ENCODE measurements at places on chromosomes 12 and 14.

- no peak for DNase-seq
Measured at GRCh38 chr14:56120091-56120691, 2.0 kb downstream of the PELI2 start.

DNA sequence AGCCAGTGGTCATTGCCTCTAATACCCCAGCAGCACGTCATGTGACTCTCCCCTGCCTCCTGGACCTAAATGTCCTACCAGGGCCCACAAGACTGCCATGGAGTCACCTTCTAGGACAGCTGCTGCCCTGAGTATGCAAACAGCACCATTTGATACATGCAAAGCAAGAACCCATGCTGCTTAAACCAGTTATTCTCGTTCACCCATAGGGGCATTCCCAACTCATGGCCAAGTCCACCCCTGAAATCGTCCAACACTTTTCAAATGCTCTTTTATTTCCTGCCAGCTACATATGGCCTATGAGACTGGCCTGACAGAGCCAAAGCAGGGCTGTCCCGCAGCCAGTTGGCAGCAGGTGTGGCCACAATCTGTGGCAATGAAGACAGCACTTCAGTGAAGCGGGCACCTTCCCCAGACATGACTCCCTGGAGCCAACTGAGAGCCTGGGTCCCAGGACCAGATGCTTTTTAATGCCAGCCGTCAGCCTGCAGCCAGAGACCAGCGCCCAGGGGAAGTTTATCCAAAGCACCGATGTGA lies 99.9 kb downstream of the BCAT1 start:
- no peak for DNase-seq

DNA sequence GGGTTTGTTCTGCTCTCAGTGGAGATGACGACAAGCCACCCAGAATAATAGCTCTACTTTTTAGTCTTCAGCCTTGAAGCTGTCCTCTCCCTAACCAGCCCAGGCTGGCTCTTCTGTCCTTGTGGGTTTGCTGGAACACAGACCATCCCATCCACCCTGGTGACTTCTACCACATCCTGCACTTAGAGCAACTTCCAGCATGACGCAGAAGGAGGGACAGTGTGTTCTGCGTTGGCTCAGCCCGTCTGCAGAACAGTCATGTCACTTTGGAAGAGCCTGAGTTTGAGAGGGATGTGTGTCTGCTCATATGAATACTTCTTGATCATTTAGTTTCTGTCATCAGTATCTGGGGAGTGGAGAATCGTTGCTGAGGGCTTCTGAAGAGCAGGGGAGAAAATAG lies 198.0 kb downstream of the CACNA1C start:
- DNase-seq = no peak

DNA sequence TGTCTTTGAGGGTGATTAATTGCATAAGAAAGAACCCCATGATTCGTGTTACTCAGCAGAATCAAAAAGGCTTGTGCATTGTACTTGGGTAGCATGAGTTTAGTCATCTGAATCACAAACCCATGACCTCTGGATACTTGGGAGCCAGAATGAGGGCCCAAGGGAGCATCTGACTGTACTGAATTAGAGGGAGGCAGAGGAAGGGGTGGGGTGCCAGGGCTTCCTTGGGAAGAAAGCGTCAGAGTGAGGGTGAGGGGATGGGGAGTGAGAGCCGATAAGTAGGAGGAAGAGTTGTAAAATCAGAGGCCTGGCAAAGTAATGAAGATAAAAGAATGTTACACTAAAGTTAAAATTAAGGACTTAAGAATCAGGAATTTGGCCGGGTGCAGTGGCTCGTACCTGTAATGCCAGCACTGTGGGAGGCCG lies 29.8 kb downstream of the GPRC5D start:
- DNase-seq = no peak

- no peak for DNase-seq
Measured at GRCh38 chr12:20039562-20039961, 328.8 kb upstream of the PDE3A start.

GRCh38 chr14:91409928-91410718 lies 7.5 kb downstream of the CCDC88C start:
- DNase-seq = no peak

GRCh38 chr12:132396657-132397056 lies 67.3 kb upstream of the GALNT9 start:
- DNase-seq = no peak

GRCh38 chr14:80565001-80565400 lies 353.7 kb upstream of the DIO2 start:
- DNase-seq = no peak

DNA sequence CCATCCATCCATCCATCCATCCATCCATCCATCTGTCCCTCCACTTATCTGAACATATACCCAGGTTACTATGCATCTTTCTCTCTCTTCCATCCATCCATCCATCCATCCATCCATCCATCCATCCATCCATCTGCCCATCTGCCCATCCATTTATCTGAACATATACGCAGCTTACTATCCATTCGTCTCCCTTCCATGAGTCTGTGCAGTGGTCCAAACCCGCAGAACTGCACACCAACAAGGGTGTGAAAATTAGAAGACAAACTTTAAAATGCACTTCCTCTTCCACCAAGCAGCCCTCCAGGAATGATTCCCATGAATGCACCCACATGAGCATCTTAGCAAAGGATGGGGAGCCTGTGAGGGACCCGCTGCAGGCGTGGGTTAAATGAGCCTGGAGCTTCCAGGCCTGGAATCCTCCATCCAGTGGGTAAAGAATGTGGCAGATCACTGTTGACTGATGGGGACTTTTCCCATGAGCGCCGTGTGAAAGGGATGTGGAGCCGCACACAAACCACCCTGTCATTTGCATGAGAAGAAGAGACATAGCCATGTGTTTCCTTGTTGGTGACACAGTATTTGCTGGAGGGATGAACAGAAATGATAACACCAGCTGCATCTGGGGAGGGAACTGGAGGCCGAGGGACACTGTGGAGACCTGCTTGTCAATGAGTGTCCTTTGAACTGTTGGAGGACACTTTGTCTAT lies 376.6 kb downstream of the ADGRD1 start:
- no peak for DNase-seq

DNA sequence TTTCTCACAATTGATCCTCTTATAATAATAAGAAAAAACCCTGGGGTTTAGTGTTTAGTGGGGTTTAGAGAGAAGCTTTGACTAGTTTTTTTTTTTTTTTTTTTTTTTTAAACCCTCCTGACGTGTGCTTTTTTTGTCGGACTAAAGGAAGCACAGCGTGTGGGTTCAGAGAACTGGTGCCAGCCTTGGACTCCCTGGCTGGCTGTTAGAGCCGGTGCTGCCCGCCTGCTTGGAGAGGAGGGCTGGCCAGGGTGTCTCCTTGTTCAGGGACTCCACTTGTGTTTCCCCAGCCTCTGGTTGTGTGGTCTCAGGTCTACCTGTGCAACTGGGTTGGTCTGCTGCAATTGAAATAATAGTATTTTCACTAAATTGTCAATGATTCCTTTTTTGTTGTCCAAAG lies 54.1 kb upstream of the ASPG start:
- no peak for DNase-seq

GRCh38 chr12:109982210-109982609 lies 14.0 kb downstream of the GIT2 start:
- DNase-seq = no peak

GRCh38 chr14:93231129-93231979 lies 24.3 kb downstream of the UBR7 start:
- no peak for DNase-seq

Measured in stimulated activated CD8-positive, alpha-beta memory T cell treated with anti-CD3 and anti-CD28 coated beads, Interleukin-15, amount 100 ng/mL, for 1 hour (primary cell).